ENCODE measurements at places on chromosomes 13 and 19.

GRCh38 chr19:4678881-4679790 is 9.0 kb upstream of the MYDGF start:
- DNase-seq = peak; percentile 76

DNA sequence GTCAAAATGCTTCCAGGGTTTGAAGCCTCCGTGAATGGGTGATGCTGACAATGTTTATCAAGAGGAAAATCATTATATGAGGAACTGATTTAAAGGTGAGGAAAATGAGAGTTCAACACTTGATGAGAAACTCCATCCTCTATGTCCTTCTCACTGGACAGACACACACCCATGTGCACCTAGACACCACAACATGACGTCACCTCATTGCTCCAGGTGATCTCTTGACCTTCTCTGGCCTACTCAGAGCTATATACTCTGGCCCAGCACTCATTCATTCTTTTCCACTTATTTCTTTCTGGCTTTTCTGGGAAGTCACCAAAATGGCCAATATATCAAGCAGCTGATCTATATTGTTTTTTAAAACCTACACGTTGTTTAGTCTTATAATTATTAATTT is 778.7 kb upstream of the PCDH20 start:
- DNase-seq = no peak

DNA sequence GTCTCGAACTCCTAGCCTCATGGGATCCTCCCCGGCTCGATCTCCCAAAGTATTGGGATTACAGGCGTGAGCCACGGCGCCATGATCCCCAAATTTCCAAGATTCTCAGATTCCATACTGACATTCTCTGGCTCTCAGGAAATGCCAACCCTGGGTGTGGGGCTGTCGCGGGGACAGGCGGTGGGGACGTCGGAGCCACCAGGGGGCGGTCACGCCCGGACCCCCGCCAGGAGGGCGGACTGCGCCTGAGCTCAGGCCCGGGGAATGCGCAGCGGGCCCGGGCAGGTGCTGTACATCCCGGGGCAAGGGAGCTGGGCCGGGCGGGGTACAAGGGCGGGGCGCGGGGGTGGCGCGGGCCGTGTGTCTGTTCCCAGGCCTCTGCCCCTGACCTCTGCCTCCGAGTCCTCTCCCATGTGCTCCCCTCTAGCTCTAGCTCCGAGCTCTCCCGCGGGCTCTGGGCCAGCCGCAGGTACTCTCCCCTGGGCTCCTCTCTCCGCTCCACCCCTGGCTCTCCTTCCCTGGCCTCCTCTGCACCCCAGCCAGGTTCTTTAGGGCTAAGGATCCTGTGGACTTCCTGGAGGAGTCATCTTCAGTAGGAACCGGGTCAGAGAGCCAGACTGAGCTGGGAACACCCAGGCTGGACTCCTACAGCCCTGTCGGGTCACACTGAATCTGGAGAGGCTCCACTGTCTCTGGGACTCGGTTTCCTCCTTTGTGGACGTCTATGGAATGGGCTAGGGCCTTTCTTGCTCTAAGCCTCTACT is 2.4 kb downstream of the PPP1R13L start:
- peak; percentile 61 for DNase-seq

GRCh38 chr13:102495663-102496062 is 93.8 kb upstream of the FGF14 start:
- DNase-seq = no peak

DNA sequence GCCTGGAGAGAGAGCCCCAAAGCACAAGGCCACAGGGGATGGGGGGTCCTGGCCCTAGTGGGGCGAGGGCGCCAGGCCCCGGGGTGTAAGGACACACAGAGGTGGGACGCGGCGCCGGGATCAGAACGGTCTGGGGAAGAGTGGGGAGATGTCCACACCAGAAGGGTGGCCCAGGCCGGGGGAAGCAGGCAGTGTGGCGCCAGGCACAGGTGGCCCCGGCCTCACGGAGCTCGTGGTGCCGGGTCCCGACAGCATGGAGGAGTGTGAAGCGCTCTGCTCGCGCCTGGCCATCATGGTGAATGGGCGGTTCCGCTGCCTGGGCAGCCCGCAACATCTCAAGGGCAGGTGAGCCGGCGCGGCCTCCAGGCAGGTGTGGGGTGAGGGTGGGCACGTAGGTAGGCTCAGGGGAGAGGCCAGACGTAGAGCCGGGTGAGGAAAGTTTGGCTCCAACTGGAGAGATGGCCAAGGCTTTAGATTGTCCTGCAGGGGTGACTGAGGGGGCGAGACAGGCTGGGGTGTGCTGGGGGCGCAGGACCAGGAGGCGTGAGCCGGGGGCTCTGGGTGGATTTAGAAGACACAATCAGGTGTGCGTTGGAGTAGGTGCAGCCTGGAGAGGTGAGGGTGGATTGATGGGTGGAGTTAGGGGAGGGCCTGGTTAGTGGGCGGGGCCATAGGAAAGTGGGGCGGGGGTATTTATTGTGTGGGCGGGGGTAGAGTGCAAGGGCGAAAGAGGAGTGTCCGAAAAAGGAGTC is 2.9 kb upstream of the ARHGAP45 start:
- DNase-seq = peak; percentile 47

- DNase-seq = no peak
Observed at GRCh38 chr13:102678339-102679107, 16.3 kb downstream of the METTL21C start.

DNA sequence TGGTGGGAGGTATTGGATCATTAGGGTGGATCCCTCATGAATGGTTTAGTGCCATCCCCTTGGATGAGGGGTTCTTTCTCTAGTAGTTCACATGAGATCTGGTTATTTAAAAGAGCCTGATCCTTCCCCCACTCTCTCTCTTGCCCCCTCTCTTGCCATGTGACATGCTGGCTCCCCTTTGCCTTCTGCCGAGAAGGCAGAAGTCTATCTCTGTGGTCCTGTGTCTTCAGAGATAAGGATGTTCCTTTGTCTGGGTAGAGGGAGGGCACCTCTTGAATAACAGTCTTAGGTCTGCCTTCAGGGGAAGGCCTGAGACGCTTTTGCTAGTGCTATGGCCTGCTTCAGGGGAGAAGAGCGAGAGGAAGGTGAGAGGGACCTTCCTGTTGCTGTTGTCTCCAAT is 2.0 kb upstream of the ZDHHC20 start:
- no peak for DNase-seq

DNA sequence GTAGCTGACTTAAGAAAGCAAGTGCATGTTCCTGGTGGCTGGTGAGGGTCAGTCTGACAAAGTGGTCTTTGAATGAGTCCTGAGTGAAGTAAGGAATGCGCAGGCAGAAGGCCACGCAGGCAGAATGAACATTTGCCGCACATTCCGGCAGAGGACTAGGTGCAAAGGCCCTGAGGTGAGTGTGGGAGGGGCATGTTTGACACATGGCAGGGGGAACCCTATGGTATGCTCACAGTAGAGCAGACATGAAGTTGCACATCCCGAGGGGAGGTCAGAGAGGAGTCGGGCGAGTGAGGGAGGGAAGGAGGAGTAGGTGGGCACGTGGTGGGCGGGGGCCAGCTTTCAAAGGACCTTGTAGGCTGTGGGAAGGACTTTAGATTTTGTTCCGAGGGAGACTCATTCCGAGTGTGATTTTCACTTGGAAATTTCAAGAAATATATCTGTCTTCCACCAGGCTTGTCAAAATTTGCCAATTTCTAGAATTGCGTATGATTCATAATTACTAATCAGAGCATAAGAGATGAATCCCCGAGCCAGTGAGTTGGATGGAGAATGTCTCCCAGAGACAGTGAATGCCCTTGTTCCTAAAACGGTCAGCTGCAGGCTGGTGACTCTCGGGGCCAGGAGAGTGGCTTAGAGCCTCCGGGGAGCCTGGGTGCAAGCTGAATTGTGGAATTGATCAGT is 40.3 kb downstream of the ERICH6B start:
- DNase-seq = no peak

GRCh38 chr19:15315101-15315500 is 17.2 kb downstream of the BRD4 start:
- DNase-seq = no peak

GRCh38 chr19:51407511-51408131 is 9.8 kb downstream of the SIGLEC10 start:
- DNase-seq = no peak

DNA sequence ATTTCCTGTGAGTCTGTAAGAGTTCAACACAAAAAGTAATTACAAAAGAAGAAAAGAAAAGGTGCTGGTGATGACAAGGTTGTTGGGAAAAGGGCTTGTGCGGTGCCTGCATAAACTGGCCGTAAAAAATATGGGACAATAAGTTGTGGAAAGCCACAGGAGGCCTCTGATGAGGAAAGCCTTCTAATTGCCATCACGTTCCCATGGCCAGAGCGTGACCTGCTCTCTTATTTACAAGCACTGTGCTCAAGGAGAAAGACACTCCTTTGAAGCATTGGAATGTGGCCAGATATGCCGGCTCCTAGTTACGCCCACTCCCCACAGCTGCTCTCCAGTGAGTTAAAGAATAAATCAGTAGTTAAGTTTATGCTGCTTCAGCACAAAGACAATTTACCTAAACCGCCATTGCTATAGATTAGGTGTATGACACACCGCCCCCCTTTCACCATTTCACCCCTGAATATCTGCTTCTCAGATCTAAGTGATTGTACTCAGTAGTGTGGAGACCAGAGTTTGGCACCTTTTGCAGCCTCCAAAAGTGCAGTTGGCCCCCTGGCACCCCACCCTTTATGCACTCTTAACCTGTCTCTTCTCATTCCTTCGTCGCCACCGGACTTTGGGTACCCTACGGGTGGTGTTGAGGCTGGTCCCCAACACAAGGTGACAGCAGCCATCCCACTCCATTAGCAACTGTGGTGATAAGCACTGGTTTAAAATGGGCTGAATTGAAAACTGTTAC is 8.1 kb upstream of the PGLYRP1 start:
- no peak for DNase-seq

- no peak for DNase-seq
Observed at GRCh38 chr19:609004-609346, 19.3 kb downstream of the HCN2 start.

DNA sequence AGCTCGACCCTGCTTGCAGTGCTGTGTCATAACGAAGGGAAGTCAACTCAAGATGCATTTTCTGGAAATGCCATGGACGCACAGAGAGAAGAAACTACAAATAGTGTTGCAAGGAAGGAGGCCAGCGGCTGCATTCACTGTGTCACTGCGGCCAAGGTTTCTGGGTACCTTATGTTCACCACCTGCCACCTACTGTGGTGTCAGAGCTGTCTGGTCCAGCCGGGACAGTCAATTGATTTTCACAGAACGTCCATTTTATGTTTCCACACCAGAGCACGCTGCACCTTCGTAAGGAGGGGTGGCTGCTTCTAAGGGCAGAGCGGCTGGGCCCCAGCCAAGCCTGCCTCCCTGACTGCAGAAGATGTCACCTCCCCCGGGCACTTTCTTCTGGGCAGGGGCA is 17.7 kb downstream of the TSHZ3 start:
- DNase-seq = no peak

DNA sequence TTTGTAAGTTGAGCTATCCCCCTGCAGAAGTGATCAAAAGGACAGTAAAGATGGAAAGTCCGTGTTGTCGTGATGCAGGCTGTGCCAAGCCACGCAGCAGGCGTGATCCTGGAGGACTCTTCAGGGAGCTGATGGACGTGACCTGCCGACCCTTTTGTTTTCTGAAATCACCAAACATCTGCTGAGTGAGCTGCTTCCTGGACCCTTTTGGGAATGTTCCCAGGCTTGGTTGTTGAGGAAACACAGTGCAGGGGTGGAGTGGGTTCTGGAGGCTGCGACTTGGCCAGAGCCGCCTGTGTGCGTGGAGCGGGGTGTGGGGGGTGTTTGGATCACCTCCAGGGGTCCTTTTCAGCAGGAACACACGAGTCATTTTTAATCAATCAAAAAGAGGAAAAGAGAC is 15.4 kb upstream of the CPAMD8 start:
- DNase-seq = no peak

GRCh38 chr19:3132971-3133792 is 2.7 kb upstream of the GNA15 start:
- DNase-seq = no peak

DNA sequence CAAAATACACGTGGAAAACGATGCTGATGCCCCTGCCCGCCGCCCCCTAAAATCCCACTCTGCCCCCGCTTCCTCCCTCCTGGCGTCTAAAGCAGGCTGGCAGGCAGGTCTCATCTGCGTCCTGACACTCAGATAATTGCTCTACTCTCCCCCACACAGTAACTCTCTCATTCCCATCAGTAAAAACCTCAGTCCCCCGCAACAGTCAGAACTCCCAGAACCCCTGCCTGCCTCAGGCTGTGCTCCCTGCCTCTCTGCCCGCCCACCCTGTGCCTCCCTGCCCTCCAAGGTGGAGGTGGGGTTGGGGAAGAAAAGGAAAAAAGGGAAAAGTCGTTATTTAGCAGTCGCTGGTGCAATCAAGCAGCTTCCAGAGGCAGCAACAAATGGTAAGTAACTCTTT is 473.7 kb downstream of the EFNB2 start:
- no peak for DNase-seq

GRCh38 chr13:100954430-100955305 is 280.1 kb upstream of the TMTC4 start:
- no peak for DNase-seq

DNA sequence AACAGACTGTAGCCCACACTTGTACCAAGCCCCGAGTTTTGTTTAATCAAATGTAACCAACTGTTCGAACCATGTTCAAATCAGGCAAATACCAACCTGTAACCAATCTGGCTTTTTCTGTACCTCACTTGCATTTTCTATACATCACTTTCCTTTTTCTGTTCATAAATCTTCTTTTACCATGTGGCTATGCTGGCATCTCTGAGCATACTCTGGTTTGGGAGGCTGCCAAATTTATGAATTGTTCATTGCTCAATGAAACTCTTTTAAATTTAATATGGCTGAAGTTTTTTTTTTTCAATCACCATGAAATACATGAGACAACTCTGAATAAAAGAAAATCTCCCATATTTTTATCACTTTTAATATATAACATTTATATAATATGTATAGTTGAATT is 256.1 kb downstream of the SLITRK6 start:
- DNase-seq = no peak

DNA sequence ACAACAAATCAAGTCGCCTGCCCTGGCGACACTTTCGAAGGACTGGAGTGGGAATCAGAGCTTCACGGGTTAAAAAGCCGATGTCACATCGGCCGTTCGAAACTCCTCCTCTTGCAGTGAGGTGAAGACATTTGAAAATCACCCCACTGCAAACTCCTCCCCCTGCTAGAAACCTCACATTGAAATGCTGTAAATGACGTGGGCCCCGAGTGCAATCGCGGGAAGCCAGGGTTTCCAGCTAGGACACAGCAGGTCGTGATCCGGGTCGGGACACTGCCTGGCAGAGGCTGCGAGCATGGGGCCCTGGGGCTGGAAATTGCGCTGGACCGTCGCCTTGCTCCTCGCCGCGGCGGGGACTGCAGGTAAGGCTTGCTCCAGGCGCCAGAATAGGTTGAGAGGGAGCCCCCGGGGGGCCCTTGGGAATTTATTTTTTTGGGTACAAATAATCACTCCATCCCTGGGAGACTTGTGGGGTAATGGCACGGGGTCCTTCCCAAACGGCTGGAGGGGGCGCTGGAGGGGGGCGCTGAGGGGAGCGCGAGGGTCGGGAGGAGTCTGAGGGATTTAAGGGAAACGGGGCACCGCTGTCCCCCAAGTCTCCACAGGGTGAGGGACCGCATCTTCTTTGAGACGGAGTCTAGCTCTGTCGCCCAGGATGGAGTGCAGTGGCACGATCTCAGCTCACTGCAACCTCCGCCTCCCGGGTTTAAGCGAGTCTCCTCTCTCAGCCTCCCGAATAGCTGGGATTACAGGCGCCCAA is at the start of gene LDLR:
Gene LDLR, plus strand, starts transcription at position 210 of the 760 bp plus-strand sequence. Its CDS starts 86 bp downstream, at position 296.
- peak; percentile 96 for DNase-seq
